ENCODE measurements at places on chromosomes 7 and 10.
A peak's percentile ranks its signal among the peaks of the same experiment; 100 is the strongest.

GRCh38 chr7:22572292-22572691, 72.3 kb upstream of the STEAP1B start:
- DNase-seq = peak; percentile 45

GRCh38 chr7:38934051-38934450, 25.1 kb upstream of the VPS41 start:
- no peak for DNase-seq

GRCh38 chr10:3008518-3009195, 58.7 kb upstream of the PFKP start:
- no peak for DNase-seq

GRCh38 chr7:144437370-144438191, 34.1 kb upstream of the NOBOX start:
- DNase-seq = peak; percentile 17

- DNase-seq = no peak
Measured at GRCh38 chr7:131111081-131111576, 216.5 kb upstream of the MKLN1 start.

- no peak for DNase-seq
Measured at GRCh38 chr10:6920072-6921019, 340.3 kb upstream of the PRKCQ start.

- no peak for DNase-seq
Measured at GRCh38 chr10:52030051-52030790, 283.9 kb upstream of the DKK1 start.

- DNase-seq = no peak
Measured at GRCh38 chr7:31249671-31250070, 90.9 kb downstream of the NEUROD6 start.

GRCh38 chr10:60606343-60607080, 171.8 kb upstream of the CDK1 start:
- DNase-seq = no peak

DNA sequence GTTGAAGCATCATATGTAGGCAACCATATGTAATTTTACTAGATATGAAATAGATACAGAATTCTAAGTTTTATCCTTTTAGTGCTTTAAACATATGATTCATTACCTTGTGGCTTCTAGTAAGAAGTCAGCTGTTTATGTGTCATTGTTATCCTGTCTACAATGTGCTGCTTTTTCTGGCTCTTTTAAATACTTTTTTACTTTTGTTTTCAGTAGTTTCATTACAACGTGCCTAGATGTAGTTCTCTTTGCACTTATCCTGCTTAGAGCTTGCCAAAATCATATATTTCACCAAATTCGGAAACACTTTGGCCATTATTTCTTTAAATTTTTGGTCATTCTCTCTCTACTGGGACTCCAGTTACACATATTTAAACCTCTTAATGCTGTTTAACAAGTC, 26.4 kb downstream of the YAE1 start:
- DNase-seq = no peak

DNA sequence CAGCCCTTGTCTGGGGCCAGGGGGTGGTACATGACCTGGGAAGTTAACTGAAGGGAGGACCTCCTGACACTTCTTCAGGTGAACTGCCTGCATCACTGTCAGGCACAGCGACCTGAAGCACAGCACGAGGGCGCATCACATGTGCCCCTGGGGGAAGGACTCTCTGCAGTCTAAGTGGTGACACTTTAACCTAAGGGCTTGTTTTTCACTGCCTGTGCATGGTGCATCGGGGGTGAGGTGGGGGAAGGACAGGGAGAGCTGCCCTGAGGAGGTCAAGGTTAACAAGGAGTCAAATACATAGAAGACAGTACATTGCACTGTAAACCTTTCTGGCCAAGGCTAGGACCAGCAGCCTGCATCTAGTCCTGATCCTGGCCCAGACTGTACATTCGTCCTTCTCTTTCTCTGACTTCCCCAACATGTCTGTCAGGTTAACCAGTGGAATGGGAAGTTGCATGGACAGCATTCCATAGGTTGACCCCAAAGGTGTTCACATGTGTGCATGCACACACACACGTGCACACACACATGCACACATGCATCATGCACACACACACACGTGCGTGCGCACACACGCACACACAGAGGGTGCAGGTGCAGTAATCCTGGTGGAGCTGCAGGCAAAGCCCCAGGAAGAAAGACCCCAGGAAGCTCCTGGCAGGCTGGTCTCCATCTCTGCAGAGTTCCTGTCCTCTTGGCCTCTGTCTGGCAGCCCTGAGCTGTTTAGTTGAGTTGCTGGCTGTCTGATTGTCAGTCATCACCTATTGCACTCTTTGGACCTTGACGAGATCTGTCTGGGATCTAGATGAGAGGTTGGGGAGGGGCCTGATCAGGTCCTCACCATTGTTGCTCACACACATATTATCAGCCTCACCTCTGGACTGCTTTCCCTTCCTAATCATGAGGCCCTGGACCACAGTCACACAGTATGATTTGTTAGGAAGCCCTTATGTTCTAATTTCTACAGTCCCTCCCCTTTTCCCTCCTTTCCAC, 37.8 kb downstream of the WDFY4 start:
- no peak for DNase-seq

All from amniotic stem cell (primary cell).